ENCODE measurements at places on chromosomes 6 and 20.

- DNase-seq = no peak
Measured at GRCh38 chr6:1988843-1989242, 256.6 kb downstream of the GMDS start.

- no peak for DNase-seq
Measured at GRCh38 chr6:157711060-157711459, 112.0 kb upstream of the SNX9 start.

DNA sequence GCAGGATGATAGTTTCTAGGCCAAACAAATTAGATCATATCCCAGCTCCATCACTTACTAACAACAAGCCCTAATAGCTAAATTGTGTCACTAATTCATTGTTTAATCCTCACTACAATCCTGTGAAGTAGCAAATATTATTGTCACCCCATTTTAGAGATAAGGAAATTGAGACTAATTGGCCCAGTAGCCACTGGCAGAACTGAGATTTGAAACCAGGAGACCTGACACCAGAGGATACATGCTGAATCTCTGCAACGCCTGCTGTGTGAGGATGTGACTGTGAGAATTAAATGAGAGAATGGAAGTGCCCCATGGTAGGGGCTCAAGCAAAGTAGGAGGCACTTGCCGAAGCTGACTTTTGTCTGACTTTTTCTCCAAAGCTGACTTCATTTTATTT lies 124.3 kb upstream of the CITED2 start:
- DNase-seq = no peak

GRCh38 chr20:6635034-6635736 lies 132.3 kb upstream of the BMP2 start:
- DNase-seq = no peak

DNA sequence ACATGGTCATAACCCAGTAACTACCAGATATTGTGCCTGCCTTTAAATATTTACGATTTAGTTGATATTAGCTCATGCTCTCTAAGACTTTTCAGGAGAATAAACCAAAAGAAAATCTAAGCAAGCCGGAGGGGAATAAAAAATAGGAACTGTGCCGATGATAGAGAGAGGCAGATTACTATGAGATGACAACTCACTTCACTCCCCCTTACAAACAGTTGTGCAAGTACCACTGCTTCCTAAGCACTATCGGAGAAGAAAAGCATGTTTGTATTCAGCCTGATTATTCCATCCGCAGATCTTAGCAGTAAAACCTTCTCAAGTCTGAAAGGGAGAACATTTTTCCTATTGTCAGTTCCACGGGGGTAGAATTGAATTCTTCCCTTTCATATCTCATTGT lies 294.4 kb downstream of the KCNQ5 start:
- no peak for DNase-seq

DNA sequence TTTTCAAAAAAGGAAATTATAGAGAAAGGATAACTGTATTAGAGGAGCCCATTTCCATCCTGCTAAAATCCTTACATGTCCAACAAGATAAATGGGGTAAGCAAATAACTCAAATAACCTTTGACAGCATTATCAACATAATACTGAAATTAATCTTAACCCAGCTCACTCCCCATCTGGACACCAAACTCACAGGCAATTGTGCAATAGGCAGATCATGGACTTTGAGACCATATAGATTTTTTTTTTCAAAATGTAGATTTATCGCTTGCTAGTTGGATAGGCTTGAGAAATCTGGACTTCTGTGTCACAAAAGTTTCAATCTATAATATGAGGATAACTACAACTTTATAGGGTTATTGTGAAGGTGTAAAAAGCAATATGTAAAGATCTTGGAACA lies 134.4 kb upstream of the ASCC3 start:
- no peak for DNase-seq

GRCh38 chr6:146620655-146621054 lies 21.9 kb downstream of the ADGB start:
- DNase-seq = no peak

DNA sequence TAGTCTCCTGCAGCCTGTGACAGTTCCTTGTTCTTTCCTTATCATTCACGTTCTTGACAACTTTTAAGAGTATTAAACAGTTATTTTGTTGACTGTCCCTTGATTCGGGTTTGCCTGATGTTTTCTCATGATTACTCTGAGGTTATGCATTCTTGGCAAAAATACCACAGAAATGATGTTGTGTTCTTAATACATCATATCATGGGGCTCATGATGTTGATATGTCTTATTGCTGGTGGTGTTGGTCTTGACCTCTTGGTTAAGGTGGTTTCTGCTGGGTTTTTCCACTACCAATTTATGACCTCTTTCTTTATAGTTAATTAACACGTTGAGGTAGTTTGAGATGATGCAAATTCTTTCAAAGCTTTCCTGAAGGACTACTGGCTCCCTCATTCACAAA lies 59.1 kb downstream of the ZHX3 start:
- no peak for DNase-seq

DNA sequence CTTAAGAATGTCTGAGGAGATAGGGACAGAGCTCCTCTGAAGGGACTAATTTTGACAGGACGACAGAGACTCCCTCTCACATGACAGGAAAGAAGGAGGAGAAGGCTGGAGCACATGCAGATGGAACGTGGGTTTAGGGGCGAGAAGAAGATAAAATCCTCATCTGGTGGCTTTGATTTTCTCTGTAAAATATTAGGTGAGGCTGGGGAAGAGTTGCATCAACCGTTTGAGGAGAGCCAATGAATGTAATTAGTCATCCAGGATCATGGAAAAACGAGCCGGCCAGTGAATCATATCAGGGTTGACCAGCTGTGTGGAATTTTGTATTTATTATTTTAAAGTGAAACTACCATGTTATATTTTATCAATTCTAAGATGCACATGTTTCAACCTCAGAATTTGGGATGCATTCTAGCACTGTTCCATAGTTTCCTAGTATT lies 46.9 kb upstream of the ADGRF4 start:
- DNase-seq = no peak

DNA sequence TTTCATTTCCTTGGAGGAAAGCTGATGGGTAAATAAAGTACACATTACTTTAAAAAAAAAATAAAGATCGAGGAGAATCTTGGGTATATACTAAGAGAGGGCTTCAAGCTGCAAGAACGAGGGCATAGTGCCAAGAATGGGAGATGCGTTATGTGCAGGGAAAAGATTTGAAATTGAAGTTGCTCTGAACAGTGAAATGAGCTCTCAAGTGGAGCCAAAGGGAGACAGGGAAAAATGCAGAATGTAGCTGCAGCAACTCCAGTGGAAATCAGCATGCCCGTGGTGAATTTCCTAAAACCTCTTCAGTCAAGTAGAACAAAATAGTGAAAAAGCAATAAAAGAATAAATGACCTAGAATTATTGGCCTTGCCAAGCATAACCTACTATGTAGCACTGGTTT lies 11.4 kb upstream of the COL9A1 start:
- no peak for DNase-seq

DNA sequence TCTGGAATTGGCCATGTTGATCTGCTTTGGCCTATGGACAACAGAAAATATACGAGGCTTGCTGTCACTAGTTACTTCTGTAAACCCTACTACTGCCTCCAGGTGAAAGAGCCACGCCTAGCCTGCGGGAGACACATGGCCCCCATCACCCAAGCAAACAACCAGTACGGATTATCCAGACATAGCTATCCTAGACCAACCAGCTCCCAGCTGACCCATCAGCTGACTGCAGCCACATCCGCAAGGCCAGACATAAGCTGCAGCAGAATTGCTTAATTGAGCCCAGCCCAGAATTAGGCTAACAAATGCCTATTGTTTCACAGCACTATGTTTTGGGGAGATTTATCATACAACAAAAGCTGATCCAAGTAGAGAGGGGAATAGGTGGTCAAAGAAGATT lies 13.5 kb downstream of the REV3L start:
- no peak for DNase-seq

DNA sequence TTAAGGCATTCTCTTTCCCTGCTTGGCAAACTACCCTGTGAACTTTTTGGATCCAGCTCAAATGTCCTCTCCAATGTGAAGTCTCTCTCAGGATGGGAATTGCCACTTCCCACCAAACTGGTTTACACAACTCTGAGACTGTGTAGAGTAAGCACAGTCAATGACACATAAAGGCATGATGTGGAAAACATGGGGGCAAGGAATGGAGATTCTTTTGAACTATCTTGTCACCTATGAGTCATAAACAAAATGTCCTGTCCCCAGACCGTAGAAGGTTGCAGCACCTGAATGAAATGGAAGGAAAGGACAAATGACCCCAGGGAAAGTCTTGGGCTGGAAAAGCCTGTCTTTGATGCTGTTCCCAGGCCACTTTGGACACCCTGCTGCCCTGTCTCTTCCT lies 11.0 kb upstream of the KIF13A start:
- no peak for DNase-seq

DNA sequence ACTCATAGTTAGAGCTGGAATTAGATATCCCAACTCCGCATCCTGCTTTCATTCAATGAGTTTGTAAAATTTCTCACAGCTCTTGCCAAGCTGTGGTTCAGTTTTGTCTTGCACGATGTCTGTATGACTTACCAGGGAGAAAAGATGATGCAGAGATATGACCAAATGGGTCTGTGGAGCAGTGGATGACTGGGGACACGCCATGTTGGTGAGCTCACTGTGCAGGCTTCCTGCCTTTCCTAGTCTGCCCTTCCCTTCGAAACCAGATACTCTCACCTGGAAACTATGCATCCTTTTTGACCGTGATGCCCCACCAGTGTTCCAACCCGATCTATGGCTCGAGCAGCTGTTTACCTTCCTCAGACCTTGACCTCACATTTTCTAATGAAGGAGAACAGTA lies 262.7 kb upstream of the BMP2 start:
- no peak for DNase-seq

- DNase-seq = peak; percentile 59
Measured at GRCh38 chr20:25283221-25283951, 35.5 kb downstream of the PYGB start.

GRCh38 chr20:39378776-39379175 lies 416.6 kb downstream of the DHX35 start:
- no peak for DNase-seq

DNA sequence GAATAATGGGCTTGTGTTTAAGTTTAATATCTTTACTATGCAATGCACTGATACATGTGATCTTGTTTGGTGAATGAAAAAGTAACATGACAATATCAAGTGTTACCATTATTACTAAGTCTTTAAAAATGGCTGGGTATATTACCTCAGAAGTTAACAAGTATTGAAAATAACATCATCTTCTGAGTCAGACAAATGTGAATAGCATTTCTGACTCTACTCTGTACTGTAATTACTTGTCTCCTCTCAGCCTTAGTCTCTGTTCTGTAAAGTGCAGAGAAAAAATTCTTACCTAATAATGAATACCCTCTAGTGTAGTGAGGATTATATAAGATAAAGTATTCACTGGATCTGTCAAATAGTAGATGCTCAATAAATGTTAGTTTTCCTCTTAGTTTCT lies 47.0 kb upstream of the GCLC start:
- no peak for DNase-seq
